ENCODE measurements at places on chromosomes 7 and 10.

- no peak for DNase-seq
- peaks cover 5% of the 10 kb centered on the region for H3K4me1 ChIP-seq
- H3K27ac ChIP-seq, result no peak overlapping the region
- peaks cover 1% of the 10 kb centered on the region for H3K36me3 ChIP-seq
- H3K27me3 ChIP-seq, result no peaks in the 10 kb centered on the region
Observed at GRCh38 chr7:544338-545221, 24.9 kb upstream of the PDGFA start.

DNA sequence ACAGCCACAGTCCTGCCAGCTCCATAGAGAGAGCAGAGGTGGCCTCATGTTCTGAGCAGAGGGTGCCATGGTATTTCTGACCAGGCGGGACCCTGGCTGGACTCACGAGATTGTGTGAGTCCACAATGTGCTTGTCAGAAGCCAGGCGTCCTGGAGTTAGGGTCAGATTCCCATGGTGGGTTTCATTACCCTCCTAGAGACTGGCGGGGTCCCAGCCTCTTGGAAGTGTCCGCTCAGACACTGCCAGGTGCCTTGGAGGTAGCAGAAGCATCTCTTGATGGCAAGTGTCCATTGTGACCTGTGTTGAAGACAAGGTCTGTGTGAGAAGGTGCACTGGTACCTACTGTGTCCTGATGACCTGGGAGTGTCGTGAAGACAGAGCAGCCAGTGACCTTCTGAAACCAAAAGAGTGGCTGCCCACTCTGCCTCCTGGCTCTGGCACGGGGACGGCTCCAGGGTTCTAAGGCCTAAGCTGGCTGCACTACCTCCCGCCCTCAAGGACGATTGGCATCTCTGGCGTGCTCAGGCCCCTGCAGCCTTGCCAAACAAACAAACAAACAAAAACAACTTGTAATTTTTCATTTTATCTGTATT lies 56.8 kb downstream of the MGMT start:
- no peak for DNase-seq
- no peaks in the 10 kb centered on the region for H3K4me1 ChIP-seq
- no peak overlapping the region for H3K4me3 ChIP-seq
- H3K36me3 ChIP-seq, result peaks cover 13% of the 10 kb centered on the region
- no peak overlapping the region for H3K27ac ChIP-seq
- no peaks in the 10 kb centered on the region for H3K27me3 ChIP-seq

GRCh38 chr10:5843686-5844344 lies 30.6 kb upstream of the GDI2 start:
- H3K4me1 ChIP-seq, result no peaks in the 10 kb centered on the region
- peaks cover 18% of the 10 kb centered on the region for H3K27me3 ChIP-seq
- H3K4me3 ChIP-seq, result no peak overlapping the region
- no peak overlapping the region for H3K27ac ChIP-seq
- no peaks in the 10 kb centered on the region for H3K36me3 ChIP-seq

DNA sequence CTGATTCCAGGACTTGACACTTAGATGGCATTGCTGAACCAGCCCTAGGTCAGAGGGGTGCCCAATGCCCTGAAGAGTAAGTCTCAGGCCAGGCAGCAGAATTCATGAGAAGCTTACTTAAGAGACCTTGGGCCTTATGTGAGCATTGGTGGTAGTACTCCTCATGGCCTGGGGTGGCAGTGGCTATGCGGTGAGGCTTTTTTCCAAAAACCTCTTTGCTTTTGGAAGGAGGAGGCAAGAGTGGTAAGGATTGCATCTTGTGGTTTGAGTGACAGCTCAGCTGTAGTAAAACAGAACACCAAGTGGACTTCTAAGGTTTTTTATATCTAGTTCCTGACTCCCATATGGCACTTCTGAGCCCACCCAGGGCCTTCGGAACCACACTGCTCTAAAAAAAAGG lies 459.0 kb upstream of the STEAP1 start:
- no peaks in the 10 kb centered on the region for H3K27me3 ChIP-seq
- no peaks in the 10 kb centered on the region for H3K36me3 ChIP-seq
- no peaks in the 10 kb centered on the region for H3K4me1 ChIP-seq
- H3K27ac ChIP-seq, result no peak overlapping the region
- DNase-seq, result no peak
- H3K4me3 ChIP-seq, result no peak overlapping the region

GRCh38 chr10:122087436-122087835 lies 98.5 kb downstream of the TACC2 start:
- H3K27ac ChIP-seq, result no peak overlapping the region
- H3K27me3 ChIP-seq, result peaks cover 4% of the 10 kb centered on the region
- DNase-seq, result no peak
- H3K36me3 ChIP-seq, result no peaks in the 10 kb centered on the region
- H3K4me1 ChIP-seq, result no peaks in the 10 kb centered on the region
- H3K4me3 ChIP-seq, result no peak overlapping the region

GRCh38 chr7:128110641-128111364 lies 79.6 kb upstream of the LRRC4 start:
- DNase-seq, result peak; percentile 39
- H3K27ac ChIP-seq, result peak overlapping the region; percentile 80
- peaks cover 3% of the 10 kb centered on the region for H3K36me3 ChIP-seq
- H3K4me1 ChIP-seq, result peaks cover 75% of the 10 kb centered on the region
- peaks cover 26% of the 10 kb centered on the region for H3K27me3 ChIP-seq
- H3K4me3 ChIP-seq, result no peak overlapping the region

DNA sequence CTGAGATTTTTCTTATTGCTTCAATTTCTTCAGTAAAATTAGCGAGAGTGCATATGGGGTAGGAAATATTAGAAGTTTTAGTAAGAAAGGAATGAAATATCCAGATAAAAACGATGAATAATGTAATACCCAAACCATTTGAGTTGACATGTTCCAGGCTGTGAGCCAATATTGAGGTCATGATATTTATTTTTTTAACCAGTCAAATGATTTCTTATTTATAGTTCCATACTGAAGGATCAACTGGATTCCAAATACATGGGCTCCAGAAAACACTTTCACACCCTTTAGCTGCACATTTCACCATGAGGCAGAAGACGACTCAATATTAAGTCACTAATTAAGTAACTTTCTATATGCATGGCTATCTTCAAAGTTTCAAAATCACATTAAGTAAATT lies 312.5 kb downstream of the PPP1R3A start:
- H3K36me3 ChIP-seq, result no peaks in the 10 kb centered on the region
- H3K4me1 ChIP-seq, result no peaks in the 10 kb centered on the region
- H3K4me3 ChIP-seq, result no peak overlapping the region
- no peaks in the 10 kb centered on the region for H3K27me3 ChIP-seq
- no peak for DNase-seq

DNA sequence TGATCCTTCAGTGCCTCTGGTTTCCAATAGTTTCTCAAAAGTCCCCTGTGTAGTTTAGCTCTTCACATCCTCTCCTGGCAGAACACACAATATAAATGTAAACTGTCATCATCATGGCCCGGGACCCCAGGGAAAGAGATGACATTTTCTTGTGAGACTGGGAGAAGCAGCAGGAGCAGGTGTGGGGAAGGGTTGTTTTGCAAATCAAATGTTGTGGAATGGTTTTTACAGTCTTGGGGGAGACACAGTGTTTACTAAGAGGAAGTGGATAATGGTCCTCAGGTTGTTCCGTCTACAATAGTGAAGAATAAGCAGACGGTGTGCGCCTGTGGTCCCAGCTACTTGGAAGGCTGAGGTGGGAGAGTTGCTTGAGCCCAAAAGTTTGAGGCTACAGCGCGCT lies 159.1 kb downstream of the SEC23IP start:
- no peaks in the 10 kb centered on the region for H3K36me3 ChIP-seq
- H3K27me3 ChIP-seq, result peaks cover 11% of the 10 kb centered on the region
- no peak for DNase-seq
- no peaks in the 10 kb centered on the region for H3K4me1 ChIP-seq
- H3K27ac ChIP-seq, result no peak overlapping the region
- no peak overlapping the region for H3K4me3 ChIP-seq

GRCh38 chr10:15106352-15107013 lies 9.3 kb downstream of the RPP38 start:
- no peak overlapping the region for H3K4me3 ChIP-seq
- peaks cover 5% of the 10 kb centered on the region for H3K4me1 ChIP-seq
- peaks cover 53% of the 10 kb centered on the region for H3K36me3 ChIP-seq
- no peaks in the 10 kb centered on the region for H3K27me3 ChIP-seq

DNA sequence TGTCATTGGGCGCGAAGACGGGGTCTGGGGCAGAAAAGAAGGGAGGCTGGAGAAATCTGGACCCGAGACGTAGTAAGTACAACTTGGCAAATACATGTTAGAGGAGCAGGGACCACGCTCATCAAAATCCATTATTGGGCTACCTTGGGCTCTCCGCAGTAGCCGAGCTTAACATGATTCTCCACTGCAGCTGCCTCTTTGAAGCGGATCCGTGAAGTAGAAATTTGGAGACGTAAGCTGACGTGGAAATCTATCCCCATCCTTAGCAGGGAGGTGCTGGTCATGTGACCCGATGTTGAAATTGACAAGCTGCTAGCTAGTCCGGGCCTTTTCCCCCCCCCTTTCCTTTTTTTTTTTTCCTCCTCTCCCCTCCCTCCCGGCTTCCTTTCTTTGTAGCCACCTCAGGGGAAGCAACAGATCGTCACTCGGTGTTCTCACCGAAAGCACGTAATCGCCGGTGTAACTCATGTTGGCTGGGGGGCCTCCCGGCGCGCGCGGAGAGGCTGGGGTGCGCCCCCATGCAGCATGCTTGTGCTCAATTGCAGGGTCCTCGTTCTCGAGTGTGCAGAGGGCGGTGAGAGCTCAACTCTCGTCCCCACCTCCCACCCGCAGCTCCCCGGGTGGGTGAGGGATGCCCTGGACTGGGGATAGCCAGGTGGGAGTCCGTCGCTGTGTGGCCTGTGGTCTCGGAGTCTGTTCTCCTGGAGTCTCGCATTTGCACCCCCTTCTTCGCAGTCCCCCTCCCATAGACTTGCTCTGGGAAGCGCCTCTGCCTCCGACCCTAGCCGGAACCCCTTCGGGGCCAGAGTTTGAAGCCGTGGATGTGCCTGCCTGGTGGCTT lies at the start of gene HOXA11:
Gene HOXA11 (minus strand): TSS at position 220 of the 841 bp plus-strand sequence. CDS start 88 bp downstream, at position 132.
- peak within 1 kb of the TSS; percentile 86 for H3K27ac ChIP-seq
- peak within 1 kb of the TSS; percentile 51 for H3K4me3 ChIP-seq
- peaks cover 18% of the 10 kb centered on the region for H3K36me3 ChIP-seq
- peak; percentile 18 for DNase-seq
- peaks cover 100% of the 10 kb centered on the region for H3K27me3 ChIP-seq

- DNase-seq, result peak; percentile 10
- H3K27me3 ChIP-seq, result peaks cover 10% of the 10 kb centered on the region
- H3K27ac ChIP-seq, result no peak overlapping the region
- no peaks in the 10 kb centered on the region for H3K4me1 ChIP-seq
Observed at GRCh38 chr10:132115732-132116131, 50.0 kb downstream of the JAKMIP3 start.

Data from activated naive CD4-positive, alpha-beta T cell treated with anti-CD3 and anti-CD28 coated beads, Interleukin-2, amount 10 ng/mL, durations not matched to agents 7 days and 5 days (primary cell).